ENCODE measurements at places on chromosomes 1 and 21. TPM values are rescaled to one million over a fixed set of nuclear protein-coding genes. Genes with fewer than 3 reads are reported as not detected.

- no peaks in the 10 kb centered on the region for H3K27me3 ChIP-seq
- no peaks in the 10 kb centered on the region for H3K4me1 ChIP-seq
- no peak for DNase-seq
- H3K4me3 ChIP-seq: no peak overlapping the region
Observed at GRCh38 chr1:93129507-93130099, 50.5 kb downstream of the MTF2 start.

GRCh38 chr1:184994301-184994700, 20.0 kb upstream of the NIBAN1 start:
- H3K27ac ChIP-seq: no peak overlapping the region
- no peak for DNase-seq
- no peaks in the 10 kb centered on the region for H3K4me1 ChIP-seq
- no peak overlapping the region for H3K4me3 ChIP-seq
- no peaks in the 10 kb centered on the region for H3K36me3 ChIP-seq

DNA sequence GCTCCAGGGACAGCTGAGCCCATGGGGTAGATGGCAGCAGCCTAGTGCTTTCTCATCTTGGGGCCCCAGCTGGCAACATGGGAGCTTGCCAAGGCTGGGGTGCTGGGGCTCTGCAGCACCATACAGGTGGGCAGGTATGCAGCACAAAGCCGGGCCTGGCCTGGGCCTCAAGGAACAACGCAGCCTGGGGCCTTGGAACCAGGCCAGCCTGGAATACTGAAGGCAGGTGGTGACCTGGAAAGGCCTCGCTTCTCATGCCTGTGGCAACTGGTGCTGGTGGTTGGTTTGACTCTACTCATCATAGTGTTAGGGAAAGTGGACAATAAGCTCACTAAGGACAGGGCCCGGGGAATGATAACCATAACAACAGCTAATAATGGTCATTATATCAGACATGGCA, 27.0 kb upstream of the SDHB start:
- H3K4me1 ChIP-seq: peaks cover 26% of the 10 kb centered on the region
- no peaks in the 10 kb centered on the region for H3K27me3 ChIP-seq
- H3K4me3 ChIP-seq: no peak overlapping the region
- no peak overlapping the region for H3K27ac ChIP-seq
- no peak for DNase-seq
- H3K36me3 ChIP-seq: peaks cover 70% of the 10 kb centered on the region

GRCh38 chr1:201198598-201198997, 8.0 kb downstream of the IGFN1 start:
- no peaks in the 10 kb centered on the region for H3K27me3 ChIP-seq
- DNase-seq: no peak
- no peaks in the 10 kb centered on the region for H3K4me1 ChIP-seq
- no peak overlapping the region for H3K4me3 ChIP-seq
- no peaks in the 10 kb centered on the region for H3K36me3 ChIP-seq

GRCh38 chr21:28431527-28432200, 561.0 kb downstream of the LTN1 start:
- H3K27ac ChIP-seq: no peak overlapping the region
- no peak overlapping the region for H3K4me3 ChIP-seq
- H3K4me1 ChIP-seq: no peaks in the 10 kb centered on the region

- H3K4me3 ChIP-seq: no peak overlapping the region
- no peak overlapping the region for H3K27ac ChIP-seq
- DNase-seq: no peak
- no peaks in the 10 kb centered on the region for H3K4me1 ChIP-seq
- H3K36me3 ChIP-seq: no peaks in the 10 kb centered on the region
Observed at GRCh38 chr1:158391099-158391498, 8.2 kb downstream of the OR10T2 start.

DNA sequence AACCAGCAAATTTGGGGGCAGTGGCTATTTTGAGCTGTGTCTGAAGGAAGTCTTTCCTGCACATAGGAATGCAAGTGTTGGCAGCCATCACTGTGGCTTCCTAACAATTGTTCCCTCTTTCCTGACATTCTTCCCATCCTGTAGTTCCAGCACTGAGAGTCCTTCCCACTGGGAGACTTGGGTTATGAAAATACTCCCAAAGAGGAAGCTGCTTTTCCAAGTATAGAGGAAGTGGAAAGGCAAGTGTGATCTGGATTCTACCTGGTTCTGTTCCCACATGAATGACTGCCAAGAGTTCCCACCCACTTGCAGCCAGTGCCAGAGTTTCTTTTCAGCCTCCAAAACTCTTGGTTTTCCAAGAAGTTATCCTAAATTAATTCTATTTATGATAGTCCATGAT, 98.5 kb upstream of the CD53 start:
- H3K4me1 ChIP-seq: no peaks in the 10 kb centered on the region
- no peak overlapping the region for H3K4me3 ChIP-seq
- DNase-seq: no peak
- no peak overlapping the region for H3K27ac ChIP-seq
- H3K27me3 ChIP-seq: no peaks in the 10 kb centered on the region

GRCh38 chr1:243980471-243980870, 70.6 kb upstream of the ZBTB18 start:
- DNase-seq: no peak
- no peaks in the 10 kb centered on the region for H3K27me3 ChIP-seq
- no peak overlapping the region for H3K4me3 ChIP-seq
- no peak overlapping the region for H3K27ac ChIP-seq
- H3K36me3 ChIP-seq: no peaks in the 10 kb centered on the region

DNA sequence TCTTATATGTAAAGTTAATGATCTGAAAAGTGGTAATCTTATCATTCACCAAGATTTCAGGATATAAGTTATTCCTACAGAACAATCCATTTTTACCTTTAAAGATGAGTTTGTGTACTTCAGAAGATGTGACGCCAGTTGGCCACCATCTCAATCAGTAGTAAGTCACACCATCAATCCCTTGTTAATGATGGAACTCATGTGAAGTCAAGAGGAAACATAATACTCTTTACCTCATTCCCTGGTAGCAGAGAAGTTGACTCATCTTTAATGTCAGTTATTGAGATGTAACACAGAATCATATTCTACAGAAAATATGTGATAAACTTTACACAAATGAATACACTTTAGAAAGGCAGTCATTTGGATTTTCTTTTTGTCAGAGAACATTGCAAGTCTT, 38.2 kb downstream of the MRPL39 start:
- H3K4me3 ChIP-seq: no peak overlapping the region
- no peaks in the 10 kb centered on the region for H3K4me1 ChIP-seq
- no peak overlapping the region for H3K27ac ChIP-seq
- DNase-seq: no peak

GRCh38 chr1:59596432-59596831, 218.3 kb upstream of the HOOK1 start:
- no peak overlapping the region for H3K27ac ChIP-seq
- no peaks in the 10 kb centered on the region for H3K36me3 ChIP-seq
- no peaks in the 10 kb centered on the region for H3K27me3 ChIP-seq
- H3K4me3 ChIP-seq: no peak overlapping the region
- no peak for DNase-seq

DNA sequence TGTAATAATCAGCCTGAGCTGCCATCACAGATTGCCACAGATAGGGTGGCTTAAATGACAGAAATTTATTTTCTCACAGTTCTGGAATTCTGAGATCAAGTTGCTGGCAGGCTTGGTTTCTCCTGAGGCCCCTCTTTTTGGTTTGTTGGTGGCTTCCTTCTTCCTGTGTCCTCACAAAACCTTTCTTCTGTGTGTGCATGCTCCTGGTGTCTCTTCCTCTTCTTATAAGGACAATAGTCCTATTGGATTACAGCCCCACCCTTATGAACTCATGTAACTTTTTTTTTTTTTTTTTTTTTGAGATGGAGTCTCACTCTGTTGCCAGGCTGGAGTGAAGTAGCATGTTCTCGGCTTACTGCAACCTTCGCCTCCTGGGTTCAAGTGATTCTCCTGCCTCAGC, 41.0 kb upstream of the F3 start:
- no peaks in the 10 kb centered on the region for H3K27me3 ChIP-seq
- H3K4me3 ChIP-seq: no peak overlapping the region
- H3K27ac ChIP-seq: no peak overlapping the region
- no peaks in the 10 kb centered on the region for H3K36me3 ChIP-seq
- no peaks in the 10 kb centered on the region for H3K4me1 ChIP-seq
- no peak for DNase-seq

DNA sequence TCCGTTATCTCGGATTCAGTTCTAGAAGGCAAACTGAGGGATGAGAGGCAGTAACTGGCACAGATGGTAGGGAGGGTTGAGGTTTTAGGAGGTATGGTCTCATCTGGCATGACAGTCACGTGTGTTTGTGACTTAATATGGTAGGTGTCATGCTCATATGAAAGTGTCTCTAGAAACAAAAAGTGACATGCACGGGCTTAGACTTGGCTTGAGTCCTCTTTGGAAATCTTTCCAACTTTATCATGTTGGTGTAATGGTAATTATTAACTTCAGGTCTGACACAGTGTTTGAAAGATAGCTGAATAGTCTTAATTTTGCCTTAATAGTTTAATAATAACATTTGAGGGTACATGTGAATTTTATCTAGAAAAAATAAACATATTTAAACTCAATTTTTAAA, 218.1 kb downstream of the FMN2 start:
- no peak for DNase-seq
- H3K4me1 ChIP-seq: no peaks in the 10 kb centered on the region
- H3K4me3 ChIP-seq: no peak overlapping the region
- H3K36me3 ChIP-seq: no peaks in the 10 kb centered on the region

- H3K4me3 ChIP-seq: no peak overlapping the region
- peak; percentile 26 for DNase-seq
- H3K36me3 ChIP-seq: peaks cover 7% of the 10 kb centered on the region
- H3K4me1 ChIP-seq: peaks cover 11% of the 10 kb centered on the region
Observed at GRCh38 chr1:180863158-180863775, 49.4 kb upstream of the KIAA1614 start.

- no peak overlapping the region for H3K4me3 ChIP-seq
- no peaks in the 10 kb centered on the region for H3K4me1 ChIP-seq
- no peak overlapping the region for H3K27ac ChIP-seq
- H3K36me3 ChIP-seq: no peaks in the 10 kb centered on the region
Observed at GRCh38 chr1:118169016-118169415, 16.0 kb downstream of the SPAG17 start.

DNA sequence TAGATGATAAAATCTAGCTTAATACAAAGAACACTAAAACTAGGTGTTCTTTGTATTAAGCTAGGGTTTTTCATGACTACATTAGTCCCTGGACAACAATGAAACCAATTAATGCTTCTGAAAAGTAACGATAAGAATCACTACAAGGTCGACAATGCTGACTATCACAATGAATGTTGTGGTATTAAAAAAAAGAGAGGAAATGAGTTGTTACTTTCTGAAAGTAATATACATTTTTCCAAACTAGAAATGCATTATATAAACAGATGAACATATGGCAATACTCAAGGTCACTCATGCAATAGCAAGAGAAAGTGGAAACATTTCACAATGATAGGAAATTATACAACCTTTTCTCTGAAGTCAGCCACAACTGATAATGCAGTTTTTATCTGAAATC, 19.0 kb downstream of the DPH5 start:
- peak overlapping the region; percentile 67 for H3K27ac ChIP-seq
- DNase-seq: no peak
- peaks cover 7% of the 10 kb centered on the region for H3K36me3 ChIP-seq
- no peak overlapping the region for H3K4me3 ChIP-seq
- peaks cover 38% of the 10 kb centered on the region for H3K4me1 ChIP-seq

DNA sequence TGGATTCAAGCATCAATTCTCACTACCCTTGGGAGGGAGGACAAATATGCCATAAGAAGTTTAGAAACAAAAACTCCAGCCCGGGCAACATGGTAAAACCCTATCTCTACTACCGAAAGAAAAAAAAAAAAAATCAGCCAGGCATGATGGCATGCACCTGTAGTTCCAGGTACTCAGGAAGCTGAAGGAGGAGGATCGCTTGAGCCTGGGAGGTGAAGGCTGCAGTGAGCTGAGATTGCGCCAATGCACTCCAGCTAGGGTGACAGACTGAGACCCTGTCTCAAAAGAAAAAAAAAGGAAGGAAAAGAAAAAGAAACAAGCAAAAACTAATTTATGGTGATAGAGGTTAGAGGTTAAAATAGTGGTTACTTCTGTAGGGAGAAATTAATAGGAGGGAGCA, 9.6 kb downstream of the ZNF644 start:
- no peaks in the 10 kb centered on the region for H3K36me3 ChIP-seq
- no peak overlapping the region for H3K27ac ChIP-seq
- no peaks in the 10 kb centered on the region for H3K27me3 ChIP-seq
- H3K4me1 ChIP-seq: peaks cover 7% of the 10 kb centered on the region
- no peak for DNase-seq
- no peak overlapping the region for H3K4me3 ChIP-seq

- H3K4me1 ChIP-seq: peaks cover 7% of the 10 kb centered on the region
- no peaks in the 10 kb centered on the region for H3K36me3 ChIP-seq
- no peak for DNase-seq
- H3K27ac ChIP-seq: no peak overlapping the region
- no peaks in the 10 kb centered on the region for H3K27me3 ChIP-seq
- H3K4me3 ChIP-seq: no peak overlapping the region
Observed at GRCh38 chr1:63622849-63623566, 29.8 kb downstream of the PGM1 start.

GRCh38 chr1:198627436-198628066, 11.3 kb upstream of the PTPRC start:
- peaks cover 6% of the 10 kb centered on the region for H3K4me1 ChIP-seq
- no peak for DNase-seq
- no peak overlapping the region for H3K27ac ChIP-seq
- H3K4me3 ChIP-seq: no peak overlapping the region
- no peaks in the 10 kb centered on the region for H3K36me3 ChIP-seq

DNA sequence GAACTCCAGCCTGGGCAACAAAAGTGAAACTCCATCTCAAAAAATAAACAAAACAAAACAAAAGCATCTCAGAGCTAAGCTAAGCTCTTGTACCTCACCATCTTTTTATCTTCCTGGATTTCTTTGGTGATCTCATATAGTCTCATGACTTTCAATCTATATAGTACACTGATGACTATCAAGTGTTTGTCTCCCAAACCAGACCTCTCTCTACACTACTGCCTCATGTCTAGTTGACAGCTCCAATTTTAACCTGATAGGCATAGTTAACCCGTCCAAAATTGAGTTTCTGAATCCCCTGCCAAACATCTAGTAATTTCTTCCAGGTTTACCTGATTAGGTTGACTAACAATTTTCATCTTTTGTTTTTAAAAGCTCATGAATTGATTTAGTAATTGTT, 151.7 kb downstream of the COP1 start:
- no peaks in the 10 kb centered on the region for H3K27me3 ChIP-seq
- no peak overlapping the region for H3K27ac ChIP-seq
- no peaks in the 10 kb centered on the region for H3K4me1 ChIP-seq

The MYBPH gene
- 0.17 TPM for polyA plus RNA-seq

The UBE2U gene
- polyA plus RNA-seq: not detected

The C8B gene
- not detected for polyA plus RNA-seq

The C1orf141 gene
- not detected for polyA plus RNA-seq

The OR2L5 gene
- not detected for polyA plus RNA-seq

The KLF17 gene
- not detected for polyA plus RNA-seq

The FUCA1 gene
- 97.7 TPM for polyA plus RNA-seq

The NTMT2 gene
- polyA plus RNA-seq: not detected

The ARMH1 gene
- 15.8 TPM for polyA plus RNA-seq

The CD5L gene
- not detected for polyA plus RNA-seq

The KCNJ9 gene
- not detected for polyA plus RNA-seq
